ENCODE measurements at places on chromosomes 7 and 10. TPM values are rescaled to one million over a fixed set of nuclear protein-coding genes. Genes with fewer than 3 reads are reported as not detected.

The A1CF gene
- 9.9 TPM for polyA plus RNA-seq

The SPDYE1 gene
- 2.1 TPM for polyA plus RNA-seq

The ECHS1 gene
- 128 TPM for polyA plus RNA-seq

The EIF5AL1 gene
- 1.4 TPM for polyA plus RNA-seq

The CYP2C19 gene
- 0.12 TPM for polyA plus RNA-seq

The SMKR1 gene
- 3.9 TPM for polyA plus RNA-seq

Data from left kidney (tissue), 8 donors.